ENCODE measurements at places on chromosomes 1 and 21.

- no peaks in the 10 kb centered on the region for H3K36me3 ChIP-seq
- H3K27me3 ChIP-seq = no peaks in the 10 kb centered on the region
- no peak for DNase-seq
- H3K4me1 ChIP-seq = no peaks in the 10 kb centered on the region
- H3K4me3 ChIP-seq = no peak overlapping the region
- no peak overlapping the region for H3K27ac ChIP-seq
Observed at GRCh38 chr1:103191327-103191726, 83.0 kb upstream of the COL11A1 start.

DNA sequence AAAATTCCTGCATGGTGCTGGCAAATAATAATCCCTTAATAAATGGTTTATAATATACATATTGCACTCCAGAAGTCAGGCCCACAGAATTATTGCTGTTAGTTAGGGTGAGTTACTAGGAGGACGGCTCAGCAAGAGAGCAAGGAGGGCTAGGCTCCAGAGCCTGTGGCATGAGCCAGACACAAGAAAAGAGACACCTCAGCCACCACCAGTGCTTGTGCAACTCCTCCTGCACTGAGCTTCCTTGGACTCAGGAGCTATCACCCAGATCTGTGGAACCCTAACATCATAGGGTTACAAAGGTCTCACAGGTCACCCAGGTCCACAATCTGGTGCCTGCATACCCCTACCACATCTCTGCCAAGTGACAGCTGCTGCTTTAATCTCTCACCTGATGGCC is 12.8 kb upstream of the LRRC8D start:
- DNase-seq = no peak
- no peak overlapping the region for H3K4me3 ChIP-seq
- no peaks in the 10 kb centered on the region for H3K4me1 ChIP-seq
- no peaks in the 10 kb centered on the region for H3K27me3 ChIP-seq
- H3K27ac ChIP-seq = no peak overlapping the region
- no peaks in the 10 kb centered on the region for H3K36me3 ChIP-seq

- H3K36me3 ChIP-seq = no peaks in the 10 kb centered on the region
- H3K4me3 ChIP-seq = no peak overlapping the region
- no peaks in the 10 kb centered on the region for H3K4me1 ChIP-seq
- H3K27ac ChIP-seq = no peak overlapping the region
- no peaks in the 10 kb centered on the region for H3K27me3 ChIP-seq
Observed at GRCh38 chr1:56146449-56146848, 432.9 kb downstream of the PLPP3 start.

DNA sequence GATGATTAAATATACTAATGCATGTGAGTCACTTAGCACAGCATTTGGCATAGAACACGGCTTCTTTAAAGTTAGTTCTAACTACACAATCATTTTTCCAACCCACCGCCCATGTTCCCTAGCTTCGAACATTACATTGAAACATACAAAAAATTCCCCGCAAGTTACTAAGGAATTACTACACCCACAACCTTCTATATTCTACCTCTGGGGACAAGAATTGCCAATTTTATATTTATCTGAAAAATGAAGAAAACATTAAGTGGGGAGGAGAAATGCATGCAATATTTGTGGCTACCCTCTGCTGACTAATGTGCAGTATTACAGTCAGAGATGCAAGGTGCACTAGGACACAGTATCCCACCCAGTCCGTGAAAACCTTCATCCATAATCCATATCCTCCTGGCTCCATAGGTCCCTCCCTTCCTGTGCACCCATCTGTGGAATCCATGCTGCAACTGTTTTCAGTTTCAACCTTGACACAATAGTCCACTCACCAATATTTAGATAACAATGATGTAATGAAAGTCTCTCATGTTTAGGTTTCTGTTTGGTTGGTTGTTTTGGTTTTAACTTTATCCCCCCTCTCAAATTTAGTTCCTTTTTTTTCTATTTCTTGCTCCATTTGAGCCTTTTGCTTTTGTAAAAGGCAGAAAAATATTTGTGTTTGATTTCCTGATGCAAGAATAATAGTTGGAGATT is 31.6 kb downstream of the RGS5 start:
- H3K4me1 ChIP-seq = no peaks in the 10 kb centered on the region
- peaks cover 6% of the 10 kb centered on the region for H3K27me3 ChIP-seq
- no peak for DNase-seq

- no peak for DNase-seq
- H3K27ac ChIP-seq = no peak overlapping the region
- peaks cover 3% of the 10 kb centered on the region for H3K4me1 ChIP-seq
- no peaks in the 10 kb centered on the region for H3K36me3 ChIP-seq
- no peak overlapping the region for H3K4me3 ChIP-seq
Observed at GRCh38 chr1:92792340-92792782, 7.5 kb upstream of the EVI5 start.

DNA sequence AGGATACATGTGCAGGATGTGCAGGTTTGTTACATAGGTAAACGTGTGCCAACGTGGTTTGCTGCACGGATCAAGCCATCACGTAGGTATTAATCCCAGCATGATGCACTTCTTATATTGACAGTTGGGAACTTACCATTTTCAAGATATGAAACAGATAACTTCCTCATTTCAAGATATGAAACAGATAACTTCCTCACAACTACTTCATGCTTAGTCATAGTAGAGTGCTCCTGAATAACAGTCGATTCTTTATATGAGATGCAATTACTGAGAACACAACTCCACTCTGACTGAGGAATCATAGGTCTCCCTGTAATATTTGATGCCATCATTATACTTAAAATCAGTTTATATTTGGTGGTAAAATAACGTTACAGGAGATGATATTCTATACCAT is 1124.3 kb downstream of the AMY1C start:
- no peaks in the 10 kb centered on the region for H3K4me1 ChIP-seq
- H3K27ac ChIP-seq = no peak overlapping the region
- no peaks in the 10 kb centered on the region for H3K36me3 ChIP-seq
- H3K4me3 ChIP-seq = no peak overlapping the region

Data from activated CD4-positive, alpha-beta memory T cell treated with anti-CD3 and anti-CD28 coated beads for 36 hours (primary cell).